Body of pancreas (tissue), 4 donors: ENCODE measurements at places on chromosomes 4 and X. TPM values are rescaled to one million over a fixed set of nuclear protein-coding genes. Genes with fewer than 3 reads are reported as not detected.
A peak's percentile ranks its signal among the peaks of the same experiment; 100 is the strongest.

DNA sequence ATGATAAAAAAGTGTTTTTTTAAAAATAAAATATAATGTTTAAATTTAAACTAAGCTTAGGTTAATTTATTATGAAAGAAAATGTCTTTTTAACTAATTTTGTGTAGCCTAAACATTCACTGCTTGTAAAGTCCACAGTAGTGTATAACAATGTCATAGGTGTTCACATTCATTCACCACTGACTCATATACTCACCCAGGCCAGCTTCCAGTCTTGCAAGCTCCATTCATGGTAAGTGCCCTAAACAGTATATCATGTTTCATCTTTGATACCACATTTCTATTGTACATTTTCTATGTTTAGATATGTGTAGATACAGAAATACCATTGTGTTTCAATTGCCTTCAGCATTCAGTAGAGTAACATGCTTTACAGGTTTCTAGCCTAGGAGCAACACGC lies 530.3 kb downstream of the EPHA5 start:
- no peak for DNase-seq

- no peak for DNase-seq
These were observed 1.6 kb downstream of the ZAR1 start for GRCh38 chr4:48491514-48492176.

DNA sequence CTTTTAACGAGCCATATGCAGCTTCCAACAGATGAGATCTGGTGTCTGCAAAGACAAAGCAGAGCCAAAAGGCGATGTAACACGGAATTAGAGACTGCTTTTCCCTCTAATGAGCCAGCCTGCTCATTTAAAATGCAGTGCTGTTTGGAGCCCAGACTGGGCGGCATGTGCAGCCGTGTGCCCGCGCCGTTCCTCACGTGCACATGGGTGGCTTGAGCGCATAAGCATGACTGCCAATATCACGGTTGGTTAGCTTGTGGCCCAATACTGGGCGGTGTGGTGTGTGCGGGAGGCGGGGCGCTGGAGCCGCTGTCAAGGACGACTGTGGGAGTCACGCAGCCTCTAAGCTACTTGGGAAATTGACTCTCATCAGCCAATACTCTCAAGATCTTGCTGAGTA lies 87.0 kb upstream of the SCOC start:
- DNase-seq = no peak

GRCh38 chr4:151426513-151426912 lies 17.5 kb downstream of the FHIP1A start:
- no peak for DNase-seq

DNA sequence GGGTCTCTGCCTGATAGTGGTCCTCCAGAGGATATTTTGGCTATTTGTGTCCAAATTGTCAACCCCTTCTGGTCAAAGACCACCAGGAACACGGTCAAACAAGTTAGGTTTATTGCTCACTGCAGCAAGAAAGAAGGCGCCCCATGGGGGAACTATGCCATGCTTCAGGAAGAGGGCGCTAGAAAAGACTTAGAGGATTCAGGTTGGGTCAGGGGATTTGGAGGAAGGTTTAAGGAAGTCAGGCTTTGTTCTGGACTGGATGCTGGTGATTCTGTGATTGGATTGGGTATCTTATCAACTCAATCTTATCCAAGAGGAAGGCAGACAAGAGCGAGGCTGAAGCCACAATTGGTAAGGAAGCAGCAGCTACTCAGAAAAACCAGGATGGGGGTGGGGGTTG lies 14.3 kb upstream of the ELF4 start:
- DNase-seq = no peak

DNA sequence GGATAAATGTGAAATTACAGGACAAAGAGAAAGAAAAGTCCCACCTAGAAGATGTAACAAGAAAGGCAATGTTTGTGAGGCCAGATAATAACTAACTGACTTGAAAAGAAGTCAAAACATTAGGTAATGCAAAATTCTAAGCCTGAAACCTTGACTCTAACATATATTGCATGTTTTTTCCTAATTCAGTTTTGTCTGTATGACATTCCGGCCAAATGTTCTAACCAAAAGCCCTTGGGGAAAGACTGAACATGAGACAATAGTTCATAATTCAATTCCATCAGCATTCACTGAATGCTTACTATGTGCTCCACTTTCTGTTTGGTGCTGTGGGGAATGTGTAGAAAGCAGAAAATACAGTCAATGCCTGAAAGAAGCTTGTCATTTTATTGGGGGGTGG lies 84.8 kb upstream of the PLAC1 start:
- DNase-seq = no peak

- DNase-seq = no peak
These were observed 4.2 kb upstream of the NOCT start for GRCh38 chr4:139011225-139011950.

DNA sequence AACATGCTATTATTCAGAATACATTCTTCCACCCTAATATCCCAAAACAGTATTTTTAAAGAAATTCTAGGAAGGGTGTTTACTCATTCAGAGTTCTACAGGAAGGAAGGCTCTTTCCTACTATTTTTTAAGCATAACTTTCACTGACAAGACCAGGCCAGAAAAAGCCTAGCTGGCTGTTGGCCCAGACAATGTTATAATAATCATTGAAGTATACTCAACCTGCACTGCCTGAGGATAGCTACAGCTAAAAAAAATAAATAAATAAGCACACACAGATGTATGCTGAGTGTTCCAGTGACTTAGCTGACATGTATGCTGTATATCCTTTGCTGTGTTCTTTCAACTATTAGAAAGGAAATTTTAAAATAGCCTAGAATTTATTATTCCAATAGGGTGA lies 145.8 kb upstream of the SPRY1 start:
- DNase-seq = peak; percentile 19

DNA sequence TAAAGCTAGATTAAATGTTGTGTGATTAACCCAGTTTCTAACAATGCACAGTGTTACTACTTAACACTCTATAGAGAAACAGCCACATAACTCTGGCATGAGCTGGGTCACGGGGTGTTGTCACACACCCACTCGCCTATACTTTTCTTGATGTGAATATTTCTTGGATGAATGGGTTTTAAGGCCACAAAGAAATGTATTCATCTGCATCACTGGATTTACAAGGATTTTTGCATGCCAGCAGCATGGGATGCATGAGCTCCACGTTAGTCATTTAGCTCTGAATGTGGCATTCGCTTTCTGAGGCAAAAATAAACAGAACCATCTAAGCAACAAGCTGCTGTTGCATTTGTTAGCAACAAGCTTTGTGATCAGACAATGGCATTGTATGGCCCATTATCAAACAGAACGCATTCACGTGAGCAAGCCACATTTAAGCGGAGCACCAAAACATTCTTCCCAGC lies 89.7 kb downstream of the LRP2BP start:
- DNase-seq = no peak

GRCh38 chr4:28548594-28548993 lies 1688.0 kb downstream of the STIM2 start:
- DNase-seq = no peak

GRCh38 chr4:17265139-17265538 lies 246.8 kb downstream of the QDPR start:
- DNase-seq = no peak

DNA sequence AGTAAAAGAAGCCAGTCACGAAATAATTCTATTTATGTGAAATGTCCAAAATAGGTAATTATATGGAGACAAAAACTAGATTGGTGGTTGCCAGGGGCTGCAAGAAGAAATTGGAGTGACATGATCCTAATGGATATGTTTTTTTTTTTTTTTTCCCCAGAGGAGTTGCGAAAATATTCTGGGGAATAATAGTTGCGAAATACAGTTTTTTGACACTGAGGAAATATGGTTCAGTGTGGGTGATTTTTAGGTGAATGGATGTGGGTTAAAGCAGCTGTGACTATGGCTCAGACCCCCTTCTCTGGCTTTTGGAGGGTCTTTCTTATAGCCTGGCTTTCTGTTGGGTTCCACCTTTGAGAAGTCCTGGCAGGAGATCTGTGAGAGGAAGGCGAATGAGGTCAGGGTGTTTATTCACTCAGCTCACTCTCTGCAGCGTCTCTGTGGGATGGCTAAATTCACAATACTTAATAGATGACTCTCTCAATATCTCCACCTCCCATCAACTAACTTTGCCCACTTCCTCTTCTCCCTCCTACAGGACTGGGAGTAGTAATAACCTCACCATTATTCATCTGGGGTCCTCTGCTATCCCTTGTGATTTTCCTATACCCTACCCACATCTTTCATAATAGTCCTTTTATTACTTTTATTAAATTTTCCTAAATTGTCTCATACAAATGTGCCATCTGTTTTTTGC lies 15.3 kb upstream of the RAB9B start:
- DNase-seq = no peak

- no peak for DNase-seq
These were observed 23.1 kb upstream of the SMIM31 start for GRCh38 chr4:164730705-164731393.

DNA sequence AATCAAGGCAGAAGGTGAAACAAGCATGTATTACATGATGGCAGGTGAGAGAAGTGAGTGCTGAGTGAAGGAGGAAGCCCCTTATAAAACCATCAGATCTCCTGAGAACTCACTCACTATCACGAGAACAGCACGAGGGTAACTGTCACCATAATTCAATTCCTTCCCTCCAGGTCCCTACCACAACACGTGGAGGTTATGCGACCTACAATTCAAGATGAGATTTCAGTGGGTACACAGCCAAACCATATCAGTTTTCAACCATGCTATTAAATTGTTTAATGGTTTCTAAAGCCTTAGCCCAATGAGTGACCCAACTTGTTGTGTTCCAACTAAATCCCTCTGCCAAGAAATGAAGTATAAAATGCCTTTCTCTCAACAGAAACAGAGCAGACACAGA lies 519.8 kb downstream of the GBA3 start:
- no peak for DNase-seq

GRCh38 chrX:65681810-65682209 lies 14.4 kb downstream of the MSN start:
- no peak for DNase-seq

GRCh38 chr4:142530728-142531127 lies 315.4 kb downstream of the INPP4B start:
- DNase-seq = no peak

- no peak for DNase-seq
These were observed 73.8 kb downstream of the FBXW7 start for GRCh38 chr4:152462047-152462446.

The CYP2U1 gene
- 7.6 TPM for total RNA-seq

The PFKFB1 gene
- 1.0 TPM for total RNA-seq

The FAM47E gene
- total RNA-seq = 16.2 TPM

The CT45A10 gene
- total RNA-seq = not detected

The XAGE1B gene
- not detected for total RNA-seq
